CD4-positive, alpha-beta T cell treated with Interleukin-4 for 1 hour (primary cell): ENCODE measurements at places on chromosomes 13 and 19.
A peak's percentile ranks its signal among the peaks of the same experiment; 100 is the strongest.

- no peak for DNase-seq
These were observed 820.4 kb downstream of the SLITRK6 start for GRCh38 chr13:84978851-84979250.

GRCh38 chr13:91347996-91348905 is 764 bp downstream of the MIR17HG start:
- peak; percentile 59 for DNase-seq

DNA sequence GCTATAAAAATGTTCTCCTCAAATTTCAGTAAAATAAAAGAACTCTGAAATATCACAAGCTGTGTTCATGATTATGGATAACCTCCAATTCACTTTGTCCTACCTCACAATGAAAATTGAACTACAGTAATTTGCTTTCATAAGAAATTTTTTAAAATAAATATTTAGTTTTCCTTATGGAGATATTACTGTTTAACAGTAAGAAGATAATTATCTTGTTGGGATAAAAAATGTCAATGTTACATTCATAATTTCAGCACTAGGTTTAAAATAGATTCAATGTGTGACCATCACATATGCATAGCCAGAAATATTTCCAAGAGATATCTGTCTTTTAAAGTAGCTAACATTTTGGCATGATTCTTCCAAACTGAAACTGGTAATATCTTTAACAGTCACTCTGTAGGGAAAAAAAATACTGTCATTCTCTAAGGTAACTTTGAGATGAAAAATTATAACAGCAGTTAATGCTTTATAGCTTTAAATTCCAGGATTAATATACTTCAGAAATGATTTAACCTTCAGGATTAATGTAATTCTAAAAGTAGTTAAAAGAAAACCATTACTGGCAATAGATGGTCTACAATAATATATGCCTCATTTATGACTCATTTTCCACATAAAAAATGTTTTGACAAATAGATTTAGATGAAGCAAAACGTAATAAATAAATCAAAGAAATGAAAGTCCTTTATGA is 91.3 kb downstream of the SPRY2 start:
- no peak for DNase-seq

- no peak for DNase-seq
These were observed 503.0 kb downstream of the PCDH17 start for GRCh38 chr13:58134525-58134924.

DNA sequence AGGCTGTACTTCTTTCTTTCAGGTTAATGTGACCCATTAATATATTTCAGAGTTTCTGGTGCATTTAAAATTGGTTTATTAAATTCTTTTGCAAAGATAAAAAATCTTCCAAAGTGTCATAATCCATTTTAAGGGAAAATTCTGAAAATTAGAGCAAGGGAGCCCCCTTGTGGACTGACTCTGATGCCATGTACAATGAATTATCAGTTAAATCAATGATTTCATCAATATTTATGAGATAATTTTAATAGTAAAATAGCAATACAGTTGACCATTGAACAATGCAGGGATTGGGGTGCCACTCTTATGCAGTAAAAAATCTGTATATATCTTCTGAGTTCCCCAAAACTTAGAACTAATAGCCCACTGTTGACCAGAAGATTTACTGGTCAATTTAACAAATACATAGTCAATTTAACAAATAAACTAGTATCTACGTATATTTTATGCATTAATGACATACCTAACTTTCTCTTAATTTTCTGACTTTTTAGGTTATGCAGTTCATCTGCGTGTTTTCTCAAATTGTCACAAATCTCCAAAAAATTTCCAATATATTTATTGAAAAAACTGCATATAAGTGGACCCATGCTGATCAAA is 479.1 kb upstream of the MIR17HG start:
- DNase-seq = no peak
